ENCODE measurements at places on chromosomes 3 and 15.

DNA sequence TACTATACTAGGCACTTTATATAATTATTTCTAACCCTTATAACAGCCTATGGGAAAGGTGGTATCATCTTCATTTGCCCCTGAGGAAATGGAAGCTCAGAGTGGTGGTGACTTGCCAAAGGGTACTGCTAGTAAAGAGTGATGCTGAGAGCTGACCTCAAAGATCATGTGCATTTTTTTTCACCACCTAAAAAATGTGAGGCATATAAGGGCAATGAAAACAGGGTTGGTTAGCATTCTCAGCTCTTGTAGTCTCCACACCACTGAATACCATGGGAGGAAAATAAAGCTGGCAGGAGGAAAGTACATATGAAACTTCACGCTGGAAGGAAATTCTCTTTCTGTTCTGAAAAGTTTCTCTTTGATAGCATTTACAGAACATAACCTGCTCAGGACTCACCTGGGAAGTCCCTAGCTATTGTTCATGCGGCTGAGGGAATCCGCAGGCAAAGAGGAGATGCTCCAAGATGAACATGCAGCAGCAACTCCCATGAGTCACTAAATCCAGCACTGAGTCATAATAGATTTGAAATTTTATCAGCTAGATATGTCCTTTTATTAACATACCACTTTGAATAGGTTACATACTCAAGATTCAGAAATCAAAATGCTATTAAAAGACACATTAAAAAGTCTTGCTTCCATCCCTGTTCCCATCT is 17.3 kb downstream of the FAIM start:
- no peak for DNase-seq

DNA sequence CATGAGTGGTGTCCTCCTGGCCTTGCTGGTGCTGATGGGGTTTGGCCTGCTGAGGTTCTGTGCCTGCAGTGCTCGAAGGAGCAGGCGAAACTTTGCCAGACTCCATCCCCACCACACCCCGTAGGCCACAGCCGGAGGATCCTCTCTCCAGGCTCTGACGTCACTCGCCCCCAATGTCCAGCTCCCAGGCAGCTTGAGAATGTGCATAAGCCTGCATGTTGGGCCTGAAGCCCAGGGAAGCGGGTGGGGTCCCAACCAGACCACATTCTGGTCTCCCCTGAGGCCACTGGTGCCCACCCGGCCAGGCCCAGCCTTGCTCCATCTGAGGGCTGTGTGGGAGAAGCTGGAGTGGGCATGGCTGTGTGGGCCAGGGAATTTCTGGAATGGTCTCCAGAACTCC is 109.8 kb downstream of the ASB7 start:
- no peak for DNase-seq

DNA sequence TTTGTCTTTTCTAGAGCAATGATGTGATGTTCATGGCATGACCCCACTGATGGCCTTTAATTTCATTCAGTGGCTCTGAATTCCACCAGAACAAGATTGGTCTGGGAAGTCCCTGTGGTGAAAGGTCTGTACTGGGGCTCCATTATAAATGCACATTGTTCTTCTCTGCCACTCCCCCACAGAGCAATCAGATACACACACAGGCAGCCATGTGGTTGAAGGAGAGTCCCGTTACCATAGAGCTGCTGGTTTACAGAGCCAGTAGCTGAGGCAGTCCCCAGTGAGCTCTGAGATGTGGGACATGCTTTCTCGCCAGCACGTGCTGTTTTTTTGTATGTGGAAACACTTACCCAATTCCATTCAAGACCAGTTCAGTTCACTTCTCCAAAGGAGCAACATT is 172.7 kb upstream of the TRIM42 start:
- DNase-seq, result no peak

- DNase-seq, result no peak
Measured at GRCh38 chr3:134338516-134339261, 35.6 kb downstream of the AMOTL2 start.

DNA sequence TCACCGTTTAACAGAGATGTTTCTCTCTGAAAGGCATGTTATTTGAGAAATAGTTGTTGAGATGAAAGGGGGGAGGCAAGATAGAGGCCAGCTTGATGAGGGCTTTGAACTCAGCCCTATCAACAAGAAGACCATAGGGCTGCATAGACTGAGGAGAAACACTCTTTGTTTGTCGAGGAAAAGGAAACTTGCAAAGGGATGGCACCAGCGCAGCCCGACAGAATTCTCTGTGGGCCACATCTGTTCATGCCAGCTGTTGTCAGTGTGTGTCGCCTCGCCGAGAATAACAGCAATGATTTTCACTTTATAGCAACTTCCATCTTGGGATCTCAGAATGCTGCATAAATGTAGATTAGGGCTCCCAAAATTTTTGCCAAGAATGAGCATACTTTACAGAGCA is 478.3 kb upstream of the TPRG1 start:
- DNase-seq, result no peak

DNA sequence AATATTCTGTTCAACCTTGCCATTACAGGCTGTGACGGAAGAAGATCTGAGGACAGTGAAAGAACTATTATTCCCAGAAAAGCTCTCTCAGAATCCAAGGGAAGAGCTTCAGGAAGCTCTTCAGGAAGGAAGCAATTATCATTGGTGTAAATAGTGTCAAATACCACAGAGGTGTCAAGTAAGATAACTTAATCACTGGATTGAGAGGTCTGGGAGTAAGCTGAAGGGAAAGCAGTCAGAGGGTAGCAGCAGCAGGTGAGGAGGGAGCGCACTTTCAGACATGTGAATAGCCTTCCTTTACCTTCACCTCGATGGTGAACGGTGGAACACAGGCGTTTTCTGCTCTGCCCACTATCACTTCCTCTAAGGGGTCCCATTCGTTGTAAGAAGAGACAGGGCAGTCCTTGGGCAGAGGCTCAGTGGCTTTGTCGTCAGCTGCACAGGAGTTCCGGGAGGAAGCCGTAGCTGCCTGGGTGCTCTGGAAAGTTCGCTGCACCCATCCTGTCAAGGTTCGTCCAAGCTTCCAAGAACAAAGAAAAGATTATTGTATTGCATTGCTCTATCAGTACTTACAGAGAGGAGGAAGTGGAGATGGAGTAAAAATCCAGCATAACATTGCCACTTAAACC is 1.9 kb downstream of the GATM start:
- DNase-seq, result no peak

- DNase-seq, result no peak
Measured at GRCh38 chr3:157531771-157532170, 28.6 kb upstream of the VEPH1 start.

GRCh38 chr3:18556001-18556408 is 130.9 kb upstream of the SATB1 start:
- DNase-seq, result no peak

DNA sequence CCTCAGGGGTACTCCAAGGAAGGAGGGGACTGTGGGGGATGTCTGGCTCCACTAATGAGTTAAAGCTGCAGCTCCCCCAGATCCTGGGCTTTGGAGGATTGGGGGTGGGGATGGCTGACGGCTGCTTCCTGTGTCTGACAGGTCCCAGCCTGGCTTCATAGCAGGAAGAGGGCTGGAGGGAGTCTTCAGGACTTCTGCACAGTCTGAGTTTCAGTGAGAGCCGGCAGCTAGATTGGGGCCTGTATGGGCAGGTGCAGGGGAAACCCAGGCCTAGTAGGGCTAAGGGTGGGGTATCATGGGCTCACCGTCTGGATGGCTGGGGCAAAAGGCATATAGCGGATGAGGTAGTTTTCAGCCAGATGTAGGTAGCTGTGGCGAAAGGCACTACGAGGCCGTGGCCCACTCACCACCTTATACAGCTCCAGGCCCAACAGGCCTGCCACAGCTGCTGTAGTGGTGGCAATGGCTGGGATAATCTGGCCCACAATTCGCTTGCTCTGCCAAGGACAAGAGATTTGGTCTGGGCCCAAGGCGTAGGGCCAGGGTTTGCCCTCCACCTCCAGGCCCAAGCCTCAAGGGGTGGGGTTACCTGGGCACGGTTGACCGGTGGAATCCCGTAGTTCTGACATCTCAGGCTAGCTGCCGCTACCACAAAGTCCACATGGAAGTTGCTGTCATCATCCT is 4.5 kb downstream of the INKA1 start:
- no peak for DNase-seq

DNA sequence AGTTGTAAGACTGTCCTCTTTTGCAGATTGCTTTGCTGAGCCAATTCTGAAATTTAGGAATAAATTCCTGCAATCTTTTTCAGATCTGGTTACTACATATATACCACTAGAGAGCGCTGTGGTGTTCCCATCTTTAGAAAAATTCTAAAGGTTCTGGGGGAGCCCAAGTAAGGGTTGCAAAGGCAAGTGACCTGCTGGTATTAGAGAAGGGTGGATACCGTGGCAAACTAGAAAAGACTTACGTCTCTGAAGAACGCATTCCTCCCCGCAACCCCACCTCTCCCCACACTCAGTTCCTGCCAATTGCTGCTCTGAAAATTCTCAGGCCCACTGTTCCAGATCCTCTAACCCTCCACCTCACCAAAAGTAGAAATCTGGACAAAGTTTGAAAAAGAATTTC is 48.5 kb downstream of the EFHB start:
- no peak for DNase-seq

- DNase-seq, result no peak
Measured at GRCh38 chr3:9441501-9442221, 44.2 kb downstream of the SETD5 start.

DNA sequence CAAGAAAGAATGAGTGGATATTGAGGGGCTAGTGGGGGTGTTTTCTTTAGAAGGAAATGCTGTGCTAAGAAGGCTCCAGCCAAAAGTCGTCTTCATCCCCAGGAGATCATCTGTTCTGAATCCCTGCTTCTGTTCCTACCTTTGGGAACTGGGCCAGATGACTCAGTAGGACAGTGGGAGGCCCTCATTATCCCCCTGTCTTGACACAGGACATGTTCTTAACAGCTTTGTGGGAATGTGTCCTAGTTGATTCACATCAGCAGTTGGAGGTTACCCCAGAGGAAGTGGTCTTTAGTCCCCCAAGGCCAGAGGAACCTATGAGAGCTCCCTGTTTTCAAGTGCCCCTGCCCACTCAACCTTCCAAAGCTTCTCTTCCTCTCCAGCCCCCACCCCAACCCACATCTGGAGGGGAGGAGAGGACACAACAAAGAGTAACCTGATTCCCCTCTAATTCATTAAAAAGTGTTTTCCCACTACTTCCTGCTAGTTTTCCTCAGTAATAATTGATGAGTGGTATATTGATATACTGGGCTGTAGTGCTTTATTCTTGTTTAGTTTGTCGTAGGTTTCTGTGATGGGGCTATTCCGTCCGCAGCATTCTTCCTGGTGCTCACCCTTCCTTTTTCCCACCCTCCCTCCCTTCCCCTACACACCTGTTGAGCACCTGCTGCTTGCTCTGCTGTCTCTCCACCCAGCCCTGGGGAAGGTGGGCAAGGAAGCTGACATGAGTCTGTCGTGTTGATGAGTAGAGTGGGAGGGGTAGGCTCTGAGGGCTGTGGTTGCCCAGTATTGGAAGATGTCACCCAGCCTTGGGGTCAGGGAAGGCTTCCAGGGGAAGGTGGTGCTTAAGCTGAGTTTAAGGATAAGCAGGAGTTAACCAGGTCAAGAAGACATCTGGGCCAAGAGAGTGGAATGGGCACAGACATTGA is 9.3 kb downstream of the PXYLP1 start:
- DNase-seq, result no peak

- no peak for DNase-seq
Measured at GRCh38 chr3:108131475-108132134, 40.8 kb upstream of the CD47 start.

DNA sequence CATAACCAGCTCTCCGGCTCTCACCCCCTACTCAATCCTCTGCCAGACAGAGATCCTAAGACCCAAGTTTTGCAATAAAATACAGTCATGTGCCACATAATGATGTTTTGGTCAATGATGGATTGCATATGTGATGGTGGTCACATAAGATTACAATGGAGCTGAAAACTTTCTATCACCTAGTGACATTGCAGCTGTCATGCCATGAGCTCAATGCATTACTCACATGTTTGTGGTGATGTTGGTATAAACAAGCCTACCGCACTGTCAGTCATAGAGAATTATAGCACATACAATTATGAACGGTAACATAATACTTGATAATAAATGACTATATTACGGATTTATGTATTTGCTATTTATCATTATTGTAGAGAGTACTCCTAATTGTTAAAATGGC is 26.9 kb upstream of the SAMMSON start:
- DNase-seq, result no peak

DNA sequence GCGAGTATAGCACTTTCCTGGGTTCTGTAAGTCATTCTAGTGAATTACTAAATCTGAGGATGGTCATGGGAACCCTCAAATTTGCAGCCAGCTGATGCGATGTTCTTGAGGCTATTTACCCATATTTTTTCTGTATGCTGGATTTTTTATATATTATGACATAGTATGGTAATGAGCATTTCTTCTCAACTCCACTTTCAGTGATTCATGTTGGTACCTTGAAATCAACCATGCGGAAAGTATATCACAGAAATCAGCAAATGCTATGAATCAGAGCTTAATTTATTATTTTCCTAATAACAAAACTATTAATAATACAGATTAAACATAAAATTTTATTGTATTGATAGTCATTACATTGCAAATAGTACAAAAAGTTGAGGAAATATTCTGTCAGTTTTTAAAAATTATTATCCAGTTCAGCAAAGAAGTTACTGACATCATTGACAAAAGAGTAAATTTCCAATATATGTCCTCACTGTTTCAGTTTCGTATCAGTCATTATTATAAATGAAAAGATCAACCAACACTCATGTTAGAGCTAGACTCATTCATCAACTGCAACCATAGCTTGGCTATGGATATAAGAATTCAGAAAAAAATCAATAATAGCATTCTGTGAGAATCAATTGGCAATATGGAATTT is 164.3 kb upstream of the SETMAR start:
- DNase-seq, result no peak

GRCh38 chr15:22939051-22939450 is 41.1 kb downstream of the CYFIP1 start:
- no peak for DNase-seq

GRCh38 chr3:141440942-141441341 is 45.9 kb upstream of the RASA2 start:
- DNase-seq, result no peak

DNA sequence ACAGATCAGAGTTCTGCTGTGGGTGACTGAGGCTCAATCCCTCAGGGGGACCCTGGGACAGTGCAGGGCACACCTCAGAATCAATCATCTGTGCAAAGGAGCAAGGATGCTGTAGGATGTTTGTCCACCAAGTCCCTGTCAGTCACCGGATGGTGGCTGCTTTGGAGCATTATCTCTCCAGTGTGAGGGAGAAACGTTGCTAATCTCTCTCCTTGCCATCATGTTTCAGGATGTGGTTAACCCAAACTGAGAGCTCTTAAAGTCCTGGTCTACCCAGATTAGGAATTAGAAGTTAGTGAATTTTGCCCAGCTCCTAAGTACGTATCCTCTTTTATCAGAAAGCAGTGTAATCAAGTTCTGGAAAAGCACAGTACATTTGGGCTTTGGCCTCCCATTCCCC is 26.2 kb upstream of the LRRC3B start:
- no peak for DNase-seq

GRCh38 chr3:27659279-27660021 is 62.7 kb downstream of the EOMES start:
- no peak for DNase-seq

DNA sequence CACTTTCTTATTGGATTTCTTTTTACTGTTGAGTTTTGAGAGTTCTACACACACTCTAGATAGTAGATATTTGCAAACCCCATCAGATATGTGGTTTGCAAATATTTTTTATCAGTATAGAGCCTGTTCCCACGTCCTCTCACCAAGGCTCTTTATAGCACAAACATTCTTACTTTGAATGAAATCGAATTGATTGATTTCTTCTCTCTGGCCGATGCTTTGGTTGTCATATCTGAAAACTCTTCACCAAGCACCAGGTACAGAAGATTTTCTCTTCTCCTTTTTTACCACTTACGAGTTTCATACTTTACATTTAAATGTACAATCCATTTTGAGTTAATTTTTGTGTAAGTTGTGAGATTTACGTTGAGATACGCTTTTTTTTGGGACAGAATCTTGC is 163.4 kb downstream of the PTPRG start:
- DNase-seq, result no peak
